ENCODE measurements at places on chromosomes 5 and 9.

GRCh38 chr9:114176624-114177291 is 21.4 kb downstream of the COL27A1 start:
- DNase-seq = no peak

DNA sequence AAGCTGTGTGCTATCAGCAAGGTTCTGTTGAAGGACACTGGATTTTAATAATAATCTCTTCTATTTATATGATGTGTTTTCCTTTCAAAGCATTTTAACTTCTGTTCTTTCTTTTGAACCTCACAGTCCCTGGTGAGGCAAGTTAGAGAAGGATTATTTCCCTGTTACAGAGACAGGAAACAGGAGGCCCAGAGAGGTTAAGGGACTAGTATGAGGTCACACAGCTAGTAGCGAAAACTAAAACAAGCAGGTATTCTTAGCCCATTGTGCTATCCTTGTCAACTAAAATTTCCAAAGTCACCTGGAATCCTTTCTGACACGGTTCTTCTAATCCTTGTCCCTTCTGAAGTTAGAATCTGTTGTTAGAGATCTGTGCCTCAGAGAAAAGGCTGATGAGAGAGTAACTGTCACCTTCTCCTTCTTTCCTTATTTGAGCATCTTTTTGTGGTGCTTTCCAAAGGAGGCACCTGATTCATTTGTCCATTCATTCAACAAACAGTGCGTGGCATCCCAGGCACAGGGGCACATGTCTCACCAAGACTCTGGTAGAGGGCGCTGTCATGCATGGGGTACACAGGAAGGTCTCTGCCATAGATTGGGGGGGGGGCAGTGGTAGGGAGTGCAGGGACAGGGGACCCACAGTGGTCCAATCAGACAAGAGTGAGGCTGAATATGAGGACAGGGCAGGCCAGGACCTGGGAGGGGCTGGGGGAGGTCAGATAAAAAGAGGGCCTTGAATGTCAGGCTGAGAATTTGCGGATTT is 61.5 kb downstream of the CRB2 start:
- no peak for DNase-seq

- no peak for DNase-seq
Measured at GRCh38 chr5:3034881-3035280, 283.4 kb upstream of the IRX2 start.

DNA sequence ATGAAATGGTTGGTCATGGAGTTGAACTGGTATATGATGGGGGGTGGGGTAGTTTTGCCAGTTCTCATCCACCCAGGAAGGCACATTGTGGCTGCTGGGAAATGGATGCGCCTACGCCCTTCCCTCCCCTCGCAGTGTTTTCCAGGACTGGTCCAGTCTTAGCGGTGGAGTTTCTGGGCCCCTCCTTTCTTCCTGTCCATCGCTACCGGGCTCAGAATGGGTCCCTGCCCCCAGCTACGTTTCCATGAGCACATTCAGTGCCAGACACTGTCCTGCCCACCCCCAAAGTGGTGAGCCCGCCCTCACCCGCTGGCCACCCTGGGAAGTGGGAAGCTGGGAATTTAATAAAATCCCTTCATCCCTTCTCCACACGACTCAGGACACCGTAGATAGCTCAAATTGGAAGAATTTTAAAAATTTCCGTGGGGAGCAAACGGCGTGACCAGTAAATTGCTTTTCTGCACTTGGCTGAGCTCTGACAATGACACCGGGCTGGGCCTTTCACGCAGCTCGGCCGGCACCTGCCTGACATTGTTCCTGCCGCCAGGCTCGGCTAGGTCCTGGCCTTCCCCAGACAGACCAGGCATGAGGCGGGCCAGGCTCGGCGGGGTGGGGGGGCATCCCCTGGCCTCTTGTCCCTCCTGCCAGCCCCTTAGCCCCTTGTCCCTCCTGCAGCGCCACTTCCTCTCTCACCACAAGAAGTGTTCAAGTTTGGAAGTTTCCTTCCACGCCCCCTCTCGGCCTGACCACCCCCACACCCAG is 3.6 kb downstream of the FGF18 start:
- no peak for DNase-seq

GRCh38 chr5:123813937-123814624 is 302.1 kb downstream of the CSNK1G3 start:
- no peak for DNase-seq

GRCh38 chr9:129198319-129199043 is 20.4 kb upstream of the IER5L start:
- DNase-seq = no peak

- no peak for DNase-seq
Measured at GRCh38 chr5:57155033-57155432, 18.8 kb upstream of the GPBP1 start.

Measured in activated naive CD4-positive, alpha-beta T cell (primary cell).